Stimulated activated CD8-positive, alpha-beta memory T cell treated with anti-CD3 and anti-CD28 coated beads, Interleukin-4, amount 100 ng/mL, for 1 hour (primary cell): ENCODE measurements at places on chromosomes 5 and 9.

DNA sequence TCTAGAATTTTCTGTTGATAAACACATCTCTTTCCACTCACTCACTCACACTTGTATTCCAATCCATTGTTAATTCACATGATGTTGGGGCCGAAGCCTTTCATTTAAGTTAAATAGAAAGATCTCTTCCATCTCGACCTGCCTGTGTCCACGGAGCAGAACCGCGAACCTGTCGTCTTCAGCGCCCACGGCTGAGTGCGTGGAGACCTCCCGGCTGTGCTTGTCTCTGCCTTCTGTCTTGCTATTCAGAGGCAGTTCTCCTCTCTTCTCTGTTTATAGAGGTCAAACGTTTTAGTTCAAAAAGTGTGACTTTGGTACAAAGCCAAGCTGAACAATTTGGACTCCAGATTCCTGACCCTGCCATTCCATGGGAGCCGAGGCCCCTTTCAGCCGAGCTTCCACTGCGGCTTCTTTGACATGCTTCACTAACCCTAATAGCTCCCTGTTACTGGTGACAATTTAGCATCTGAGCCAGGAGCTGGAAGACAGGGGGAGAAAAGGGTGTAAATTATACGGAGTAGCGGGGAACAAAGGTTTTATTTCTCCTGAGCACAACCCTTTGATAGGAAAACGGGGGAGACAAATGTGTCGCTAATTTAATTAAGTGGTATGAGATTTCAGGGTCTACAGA, 314.4 kb upstream of the IRX4 start:
- DNase-seq, result no peak

- DNase-seq, result no peak
Measured at GRCh38 chr5:2563046-2563445, 188.4 kb downstream of the IRX2 start.

GRCh38 chr5:80860924-80861613, 99.1 kb upstream of the RASGRF2 start:
- DNase-seq, result no peak

DNA sequence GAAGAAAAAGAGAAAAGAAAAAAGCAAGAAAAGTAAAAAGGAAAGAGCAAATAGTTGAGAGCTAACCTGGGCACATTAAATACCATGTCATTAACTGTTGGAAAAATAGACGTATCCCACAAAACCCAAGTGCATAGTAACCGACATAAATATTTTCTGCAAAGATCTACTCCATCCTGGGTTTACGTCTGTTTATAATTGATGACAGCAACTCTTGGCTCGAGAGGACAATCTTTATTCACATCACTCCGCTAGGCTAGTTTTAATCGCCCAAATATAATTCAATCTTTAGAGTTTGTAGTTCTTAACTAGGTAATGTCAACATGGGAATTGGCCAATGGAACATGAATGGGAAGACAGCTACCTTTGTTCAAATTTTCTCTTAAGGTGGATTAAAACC, 321.7 kb upstream of the TNC start:
- DNase-seq, result no peak

DNA sequence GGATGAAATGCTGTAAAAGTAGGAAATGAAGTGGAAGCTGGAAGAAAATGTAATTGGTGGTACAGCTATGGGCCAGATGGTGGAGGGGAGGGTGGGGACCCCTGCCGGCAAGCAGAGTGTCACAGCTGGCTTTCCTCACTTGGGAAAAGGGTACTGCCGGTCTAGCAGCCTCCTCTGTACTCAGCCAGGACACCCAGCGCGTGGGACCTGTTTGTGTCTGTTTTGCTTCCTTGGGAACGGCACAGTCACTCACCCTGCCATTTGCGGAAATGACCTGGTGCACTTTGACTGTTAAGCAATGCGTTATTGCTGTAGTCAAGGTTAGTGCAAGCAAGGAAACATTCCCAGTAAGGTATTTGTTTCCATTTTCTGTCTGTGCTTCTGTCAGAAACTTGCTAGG, 10.1 kb downstream of the TMEM252 start:
- no peak for DNase-seq

- DNase-seq, result no peak
Measured at GRCh38 chr9:68975365-68976043, 38.4 kb downstream of the PRKACG start.

DNA sequence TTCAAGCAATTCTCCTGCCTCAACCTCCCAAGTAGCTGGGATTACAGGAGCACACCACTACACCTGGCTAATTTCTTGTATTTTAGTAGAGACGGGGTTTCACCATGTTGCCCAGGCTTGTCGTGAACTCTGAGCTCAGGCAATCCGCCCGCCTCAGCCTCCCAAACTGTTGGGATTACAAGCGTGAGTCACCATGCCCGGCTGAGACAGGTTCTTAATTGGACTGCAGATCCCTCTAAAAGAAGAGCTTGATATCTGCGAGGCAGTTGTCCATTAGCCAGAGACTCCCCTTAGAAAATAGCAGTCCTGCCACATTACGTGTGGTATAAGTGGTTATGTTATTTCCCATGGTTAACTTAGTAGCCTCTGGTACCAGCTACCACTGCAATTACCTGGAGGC, 46.6 kb upstream of the NPR3 start:
- no peak for DNase-seq

- no peak for DNase-seq
Measured at GRCh38 chr9:15246243-15246642, 60.8 kb downstream of the TTC39B start.

- DNase-seq, result no peak
Measured at GRCh38 chr9:23379842-23380241, 446.2 kb downstream of the ELAVL2 start.

DNA sequence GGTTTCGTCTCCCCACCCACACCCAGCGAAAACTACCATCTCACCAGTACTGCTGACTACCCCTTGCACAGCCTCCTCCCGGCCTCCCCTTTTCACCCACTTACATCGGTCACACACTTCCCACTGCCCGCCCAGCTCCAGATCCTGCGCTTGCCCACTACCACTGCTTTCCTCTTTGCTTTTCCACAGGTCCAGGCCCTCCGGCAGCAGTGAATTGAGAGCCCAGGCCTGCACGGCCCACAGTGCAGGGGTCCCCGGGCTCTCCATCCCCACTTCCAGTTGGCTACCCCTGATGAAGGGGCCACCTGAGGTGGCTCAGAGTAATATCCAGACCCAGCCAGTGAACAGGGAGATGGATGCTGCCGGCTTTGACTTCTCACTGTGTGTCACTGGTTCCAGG, 120.2 kb upstream of the FSTL4 start:
- no peak for DNase-seq

DNA sequence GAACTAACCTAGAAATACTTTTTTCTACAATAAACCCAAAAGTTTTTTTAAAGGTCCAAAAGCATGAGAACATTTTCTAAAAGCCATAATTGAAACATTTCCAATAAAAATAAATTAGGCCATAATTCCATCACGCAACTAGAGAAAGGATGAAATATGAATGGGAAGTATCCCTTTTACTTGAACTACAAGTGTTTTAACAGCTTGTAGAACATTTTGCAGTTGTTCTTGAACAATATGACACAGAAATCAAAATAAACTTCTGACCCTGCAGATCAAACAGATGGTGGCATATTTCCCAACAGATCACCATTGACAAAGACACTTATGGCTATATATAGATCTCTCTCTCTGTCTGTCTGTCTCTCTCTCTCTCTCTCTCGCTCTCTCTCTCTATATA, 624.4 kb downstream of the PSAT1 start:
- DNase-seq, result no peak

- DNase-seq, result no peak
Measured at GRCh38 chr5:132394667-132395259, 25.3 kb downstream of the SLC22A5 start.

DNA sequence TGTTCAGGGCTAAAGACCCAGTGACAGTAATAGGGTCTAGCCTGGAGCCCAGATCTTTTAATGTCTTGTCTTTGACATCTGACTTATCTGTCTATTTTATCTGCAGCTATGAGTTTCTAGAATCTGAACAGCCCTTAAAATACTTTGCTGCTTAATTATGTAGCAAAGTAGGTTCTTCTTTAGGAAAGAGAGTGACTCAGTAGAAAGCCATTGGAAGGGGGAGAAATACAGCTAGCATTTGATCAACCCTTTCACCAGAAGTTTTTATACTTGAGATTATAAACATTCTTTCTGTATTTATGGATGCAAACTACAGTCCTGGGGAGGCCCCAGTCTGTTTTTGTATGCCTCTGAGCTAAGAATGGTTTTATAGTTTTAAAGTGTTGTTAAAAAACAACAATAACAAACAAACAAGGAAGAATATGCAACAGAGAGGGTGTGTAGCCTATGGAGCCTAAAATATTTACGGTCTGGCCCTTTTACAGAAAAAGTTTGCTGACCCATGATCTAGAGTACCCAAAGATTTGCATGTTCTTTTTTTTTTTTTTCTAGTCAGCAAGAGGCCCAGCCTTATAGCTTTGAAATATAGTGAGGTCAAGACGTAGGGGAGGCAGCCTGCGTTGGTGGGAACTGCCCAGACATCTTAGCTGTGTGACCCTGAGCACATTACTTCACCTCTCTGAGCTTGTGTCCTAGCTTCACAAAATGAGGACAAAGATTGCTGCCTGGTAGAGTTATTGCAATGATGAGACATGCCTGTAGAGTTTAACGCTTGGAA, 9.7 kb downstream of the GSN start:
- no peak for DNase-seq

- DNase-seq, result no peak
Measured at GRCh38 chr5:95861221-95861863, 38.8 kb upstream of the GLRX start.

GRCh38 chr9:112881331-112881730, 9.3 kb downstream of the SLC46A2 start:
- no peak for DNase-seq

GRCh38 chr5:116911074-116911473, 336.5 kb upstream of the SEMA6A start:
- DNase-seq, result no peak
